ELR (cell line): ENCODE measurements at places on chromosomes 6 and 20.
A peak's percentile ranks its signal among the peaks of the same experiment; 100 is the strongest.

DNA sequence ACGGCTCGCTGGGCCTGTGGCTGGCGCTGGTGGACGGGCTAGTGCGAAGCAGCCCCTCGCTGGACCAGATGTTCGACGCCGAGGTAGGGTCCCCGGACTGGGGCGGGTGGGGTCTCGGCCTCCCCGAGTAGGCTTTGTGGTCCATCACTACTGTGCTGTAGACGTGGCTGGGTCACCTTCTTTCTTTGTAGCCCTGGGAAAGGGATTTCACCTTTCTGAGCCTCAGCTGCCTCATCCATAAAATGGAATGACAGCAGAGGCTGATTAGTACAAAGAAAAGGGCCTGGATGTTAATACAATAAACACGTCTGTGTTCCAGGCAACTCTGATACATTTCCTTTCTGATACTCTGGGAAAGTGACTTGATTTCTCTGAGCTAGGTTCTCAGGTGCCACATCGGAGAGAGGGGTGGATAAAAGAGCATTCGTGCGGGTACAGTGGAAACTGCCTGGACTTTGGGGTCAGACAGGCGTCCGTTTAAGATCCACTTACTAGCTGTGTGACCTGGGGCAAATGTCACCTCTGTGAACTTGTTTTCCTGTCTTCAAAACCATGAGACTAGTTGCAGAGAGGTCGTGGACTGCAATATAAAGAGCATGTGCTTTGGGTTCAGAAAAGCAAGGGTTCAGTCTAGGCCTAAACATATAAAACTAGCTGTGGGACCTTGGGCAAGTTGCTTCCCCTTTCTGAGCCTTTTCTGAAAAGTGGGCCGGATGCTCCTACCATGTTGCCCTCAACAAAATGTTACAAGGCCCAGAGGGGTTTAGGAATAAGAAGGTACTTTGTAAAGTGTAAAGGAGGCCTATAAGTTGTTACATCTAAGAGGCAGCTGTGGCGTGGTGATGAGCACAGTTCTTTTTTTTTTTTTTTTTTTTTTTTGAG, 896 bp downstream of the SYS1 start:
- peak; percentile 27 for DNase-seq

GRCh38 chr20:4709261-4710105, 12.2 kb upstream of the PRND start:
- DNase-seq: no peak

GRCh38 chr20:49987868-49988690, 5.3 kb downstream of the SNAI1 start:
- DNase-seq: peak; percentile 59

DNA sequence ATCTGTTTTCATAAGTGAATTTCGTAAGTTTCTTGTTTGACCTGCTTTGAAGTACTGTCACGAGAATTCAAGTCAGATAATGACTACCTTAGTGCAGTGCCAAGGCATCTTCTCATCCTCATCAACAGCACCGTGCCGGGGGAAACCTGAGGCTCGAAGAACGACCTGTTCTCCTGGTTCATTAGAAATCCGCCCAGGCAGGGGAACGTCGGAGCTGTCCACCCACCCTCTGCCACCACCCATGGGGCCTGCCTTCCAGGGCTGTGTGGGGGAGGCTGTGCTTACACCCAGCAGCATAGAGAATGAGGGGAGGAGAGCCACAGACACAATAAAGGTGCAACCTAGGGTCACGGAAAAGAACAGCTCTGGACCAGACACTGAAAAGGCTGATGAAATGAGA, 101.6 kb downstream of the RAMACL start:
- DNase-seq: no peak

GRCh38 chr20:4169360-4170190, 154.2 kb upstream of the RNF24 start:
- DNase-seq: no peak

DNA sequence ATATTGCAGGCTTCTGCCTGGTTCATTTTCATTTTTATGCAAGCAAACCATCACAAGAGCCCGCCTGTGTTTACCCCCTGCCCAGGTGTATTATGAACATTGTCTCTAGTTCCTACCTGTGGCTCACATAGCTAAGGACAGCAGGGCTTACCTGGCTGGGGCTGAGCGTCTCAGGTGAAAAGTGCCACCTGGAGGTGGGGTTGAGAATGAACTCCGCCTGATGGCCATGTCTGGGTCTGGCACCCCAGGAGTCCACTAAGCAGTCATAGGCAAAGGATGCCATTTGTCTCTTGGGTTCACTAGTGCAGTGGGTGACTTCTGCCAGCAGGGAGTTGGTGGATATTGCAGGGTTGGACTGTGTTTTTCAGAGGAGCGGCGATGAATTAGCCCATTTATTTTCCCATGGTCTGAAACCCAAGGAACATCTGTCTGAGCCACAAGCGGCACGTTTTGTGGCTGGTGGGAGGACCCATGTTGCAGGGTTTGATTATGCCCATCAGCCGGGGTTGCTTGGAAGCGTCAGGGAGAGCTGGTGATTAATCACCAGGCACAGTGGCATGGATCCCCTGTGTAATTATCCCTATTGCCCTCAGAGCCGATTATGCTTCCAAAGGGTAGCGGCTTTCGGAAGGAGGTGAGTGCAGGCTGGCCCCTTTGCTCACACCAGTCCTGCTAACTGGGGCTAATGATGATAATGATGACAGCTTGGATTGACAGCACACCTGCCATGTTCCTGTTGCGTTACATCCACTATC, 92.1 kb downstream of the CDH26 start:
- DNase-seq: no peak

DNA sequence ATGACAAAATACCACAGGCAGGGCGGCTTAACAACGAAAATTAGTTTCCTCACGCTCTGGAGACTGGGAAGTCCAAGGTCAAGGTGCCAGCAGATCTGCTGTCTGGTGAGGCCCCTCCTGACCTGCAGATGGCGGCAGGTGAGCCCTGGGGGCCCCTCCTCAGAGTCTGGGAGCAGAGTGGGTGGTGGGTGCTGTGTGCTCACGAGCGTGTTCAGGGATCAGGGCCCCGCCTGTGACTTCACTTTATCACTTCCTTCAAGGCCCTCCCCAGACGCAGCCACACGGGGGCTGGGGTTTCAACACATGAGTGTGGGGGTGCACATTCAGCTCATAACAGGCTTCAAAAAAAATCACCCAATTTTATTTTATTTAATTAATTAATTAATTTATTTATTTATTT, 39.3 kb downstream of the SLC2A4RG start:
- no peak for DNase-seq
